ENCODE measurements at places on chromosomes 13 and 19.
A peak's percentile ranks its signal among the peaks of the same experiment; 100 is the strongest.

DNA sequence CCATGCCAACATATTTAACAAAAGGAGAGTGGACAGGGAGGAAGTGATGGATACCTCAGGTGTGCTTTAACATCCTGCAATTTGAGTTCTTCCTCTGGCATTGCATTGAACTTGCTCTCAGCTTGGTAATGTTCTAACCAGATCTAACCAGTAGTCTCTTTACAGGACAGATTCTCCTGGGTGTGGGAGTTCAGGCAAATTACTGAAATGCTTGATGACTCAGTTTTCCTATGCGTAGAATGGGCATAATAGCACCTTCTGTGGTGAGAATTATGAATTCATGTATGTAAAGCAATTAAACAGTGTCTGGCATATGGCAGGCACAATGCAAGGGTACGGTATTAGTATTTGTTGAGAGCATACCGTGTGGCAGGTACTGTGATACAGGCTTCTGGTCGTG is 3.6 kb downstream of the AKAP11 start:
- no peak for DNase-seq

DNA sequence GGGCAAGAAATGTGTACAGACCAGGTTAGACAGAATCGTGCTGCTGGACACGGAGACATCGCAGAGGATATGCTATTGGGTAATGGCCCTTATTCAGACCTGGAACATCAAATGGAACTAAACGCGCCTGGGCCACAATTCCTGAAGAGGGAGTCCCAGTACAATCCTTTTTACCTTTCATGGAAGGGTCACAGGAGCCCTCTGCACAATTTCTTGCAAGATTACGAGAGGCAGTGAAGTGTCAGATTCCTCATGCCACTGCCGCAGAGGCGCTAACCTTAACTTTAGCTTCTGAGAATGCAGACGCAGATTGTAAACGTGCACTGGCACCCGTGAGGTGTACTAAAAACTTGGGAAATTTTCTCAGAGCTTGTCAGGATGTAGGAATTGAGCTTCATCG is 18.1 kb downstream of the CLEC4M start:
- DNase-seq, result no peak

GRCh38 chr13:114130837-114131582 is 1.4 kb downstream of the RASA3 start:
- peak; percentile 71 for DNase-seq

DNA sequence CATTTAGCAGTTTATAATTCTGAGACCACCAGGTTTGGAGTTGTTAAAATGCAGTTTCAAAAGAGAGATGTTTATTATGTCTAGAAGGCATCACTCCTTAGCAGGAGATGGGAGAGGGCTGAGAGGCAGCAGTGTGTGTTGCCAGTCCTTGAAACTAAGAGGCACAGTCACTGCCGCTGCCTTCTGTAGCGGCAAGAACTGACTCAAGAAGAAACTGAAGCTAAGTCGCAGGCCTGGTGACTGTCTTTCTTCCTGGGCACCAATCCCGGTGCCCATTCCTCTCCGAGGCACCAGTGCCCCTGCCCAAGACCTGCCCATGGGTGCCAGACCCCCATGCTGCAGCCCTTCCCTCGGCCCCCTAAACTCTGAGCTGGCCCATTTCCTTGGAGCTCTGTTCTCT is 20.1 kb downstream of the N4BP2L1 start:
- DNase-seq, result no peak

GRCh38 chr19:54352546-54352945 is 12.2 kb downstream of the LAIR1 start:
- DNase-seq, result no peak

DNA sequence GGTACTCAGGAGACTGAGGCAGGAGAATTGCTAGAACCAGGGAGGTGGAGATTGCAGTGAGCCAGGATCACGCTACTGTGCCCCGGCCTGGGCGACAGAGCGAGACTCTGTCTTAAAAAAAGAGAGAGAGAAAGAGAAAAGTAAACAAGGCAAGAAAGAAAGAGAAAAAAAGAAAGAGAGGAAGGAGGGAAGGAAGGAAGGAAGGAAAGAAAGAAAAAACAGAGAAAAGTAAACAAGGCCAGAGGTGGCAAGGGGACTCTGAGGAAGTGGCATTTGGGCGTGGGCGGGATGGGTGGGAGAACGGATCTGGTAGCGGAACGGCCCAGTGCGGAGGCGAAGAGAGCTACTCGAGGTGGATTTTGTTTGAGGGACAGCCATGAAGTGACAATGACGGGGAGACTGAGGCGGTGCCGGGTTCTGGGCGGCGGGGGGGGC is 7.5 kb upstream of the ARRDC2 start:
- no peak for DNase-seq

DNA sequence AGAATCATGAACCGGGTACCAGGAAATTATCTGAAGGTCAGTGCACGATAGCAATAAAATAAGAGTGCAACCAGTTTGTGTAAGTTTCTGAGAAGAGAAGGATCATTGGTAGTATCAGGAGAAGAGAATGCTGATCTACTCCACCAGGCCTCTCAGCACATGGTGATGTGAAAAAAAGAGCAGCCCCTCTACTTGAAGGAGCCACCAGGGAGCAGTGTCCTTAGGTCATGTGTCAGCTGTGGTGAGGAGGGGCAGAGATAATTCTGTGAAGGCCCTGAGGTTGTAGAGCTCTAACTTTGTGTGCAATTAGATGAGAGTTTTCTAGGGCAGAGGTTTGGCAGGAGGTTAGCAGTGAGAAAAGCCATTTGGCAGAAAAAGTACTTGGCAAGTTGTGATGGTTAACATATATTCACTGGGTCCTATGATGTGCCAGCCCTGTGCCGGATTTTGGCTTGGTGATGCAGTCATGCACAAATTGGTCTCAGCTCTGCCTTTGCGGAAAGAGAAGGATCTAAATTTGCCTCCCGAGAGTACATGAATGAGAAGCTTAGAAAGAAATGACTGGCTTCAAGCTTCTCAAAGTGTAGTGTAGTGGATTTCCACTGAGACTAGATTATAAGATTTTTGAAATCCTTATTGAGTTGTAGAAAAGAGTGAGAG is 19.2 kb upstream of the ZC3H13 start:
- peak; percentile 59 for DNase-seq
